Stimulated activated CD4-positive, alpha-beta T cell treated with anti-CD3 and anti-CD28 coated beads, Interleukin-2, amount 100 ng/mL, for 24 hours (primary cell): ENCODE measurements at places on chromosomes 1 and 21.

DNA sequence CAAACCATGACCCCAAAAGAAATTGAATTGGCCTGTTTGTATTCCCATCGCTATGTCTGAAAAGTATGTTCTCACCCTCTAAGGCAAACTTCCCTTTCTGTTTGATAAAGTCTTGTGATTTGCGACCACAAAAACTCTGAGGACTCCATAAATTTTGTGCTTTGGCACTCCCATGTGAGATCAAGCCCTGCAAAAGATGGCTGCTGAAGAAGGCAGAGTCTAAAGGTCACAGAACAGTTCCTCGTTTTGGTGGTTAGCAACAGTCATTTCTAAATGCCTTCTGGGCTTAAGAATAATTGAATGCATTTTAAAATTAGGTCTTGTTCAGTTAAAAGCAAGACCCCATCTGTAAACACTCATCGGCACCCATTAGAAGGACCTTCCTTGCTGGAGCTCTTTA is 441.6 kb downstream of the OMA1 start:
- no peak for DNase-seq

DNA sequence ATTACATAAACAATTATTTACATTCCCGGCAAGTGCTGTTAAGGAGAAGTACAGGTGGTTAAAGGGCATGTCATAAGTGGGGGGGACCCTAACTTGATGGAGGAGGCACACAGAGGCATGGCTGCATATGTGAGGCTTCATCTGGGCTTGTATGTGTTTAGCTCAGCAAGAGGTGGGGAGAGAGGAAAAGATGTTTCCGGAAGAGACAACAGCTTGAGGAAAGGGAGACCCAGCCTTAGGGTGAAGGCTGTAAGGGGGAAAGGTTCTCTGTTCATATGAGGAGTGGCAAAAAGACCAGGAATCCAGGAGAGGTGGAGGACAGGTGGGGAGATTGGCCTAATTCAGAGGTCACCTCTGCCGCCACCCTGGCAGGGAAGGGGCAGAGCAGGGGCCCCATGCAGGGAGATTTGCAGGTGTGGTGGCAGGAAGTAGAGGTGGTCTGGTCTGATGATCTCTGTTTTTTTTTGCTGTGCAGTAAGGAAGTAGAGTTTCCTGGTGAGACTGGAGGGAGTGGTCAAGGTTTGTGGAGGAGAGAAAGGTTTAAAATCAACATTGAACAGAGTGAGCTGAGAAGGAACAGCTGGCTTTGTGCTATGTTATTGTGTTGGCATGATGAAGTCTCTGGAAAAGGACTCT is 9.0 kb downstream of the TRAF5 start:
- no peak for DNase-seq

- no peak for DNase-seq
These were observed 623.9 kb upstream of the NR5A2 start for GRCh38 chr1:199403531-199404116.

DNA sequence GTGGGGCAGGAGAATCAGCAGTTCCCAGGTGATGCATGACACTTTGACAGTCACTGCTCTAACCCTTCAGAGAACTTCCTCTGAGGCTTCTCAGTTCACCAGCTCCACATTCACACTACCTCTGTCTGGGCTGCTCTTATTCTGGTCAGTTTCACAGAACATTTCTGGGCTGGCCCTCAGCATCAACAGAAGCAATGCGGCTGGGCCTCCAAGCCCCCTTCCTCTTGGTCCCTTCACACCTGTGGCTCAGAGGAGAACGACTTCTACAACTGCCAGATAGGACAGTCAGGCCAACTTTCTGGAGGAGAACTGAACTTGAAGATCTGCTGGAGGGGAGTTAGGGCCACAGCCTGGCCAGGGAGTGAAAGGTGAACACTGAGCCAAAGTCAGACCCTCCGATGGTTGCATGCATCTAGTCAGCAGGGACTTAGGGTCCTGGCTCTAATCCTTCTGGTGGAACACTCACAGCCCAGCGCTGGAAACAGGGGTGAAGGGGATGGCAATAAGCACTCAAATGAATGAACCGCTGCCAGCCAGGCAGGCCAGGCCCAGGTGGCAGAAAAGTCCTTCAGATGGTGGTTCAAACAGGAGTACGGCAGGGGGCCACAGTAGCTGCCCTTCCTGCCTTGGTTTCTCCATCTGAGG is 274.1 kb downstream of the FOXD2 start:
- no peak for DNase-seq

GRCh38 chr1:154844297-154844681 is 25.8 kb downstream of the KCNN3 start:
- DNase-seq: no peak

DNA sequence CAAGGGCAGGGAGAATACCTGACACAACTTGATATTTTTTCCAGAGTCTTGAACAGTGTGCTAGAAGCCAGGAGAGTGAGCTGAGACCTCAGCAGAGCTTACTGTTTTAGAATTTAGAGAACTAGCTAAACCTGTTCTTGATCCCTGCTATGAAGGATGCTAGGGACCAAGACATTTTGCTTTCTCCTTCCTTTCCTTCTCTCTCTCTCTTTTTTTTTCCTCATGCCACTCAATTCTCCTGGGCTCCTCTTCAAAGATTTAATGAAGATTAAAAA is 99.0 kb downstream of the NGF start:
- DNase-seq: no peak

- DNase-seq: no peak
These were observed 22.7 kb downstream of the PRKACB start for GRCh38 chr1:84166797-84167196.
